CD4-positive, alpha-beta memory T cell (primary cell): ENCODE measurements at places on chromosomes 7 and 10. TPM values are rescaled to one million over a fixed set of nuclear protein-coding genes. Genes with fewer than 3 reads are reported as not detected.

The IGF2BP3 gene
- total RNA-seq = not detected

- H3K4me3 ChIP-seq = no peak overlapping the region
- no peak for DNase-seq
- no peaks in the 10 kb centered on the region for H3K4me1 ChIP-seq
- no peak overlapping the region for H3K27ac ChIP-seq
- no peaks in the 10 kb centered on the region for H3K27me3 ChIP-seq
Measured at GRCh38 chr10:63498665-63499064, 22.5 kb upstream of the REEP3 start.

GRCh38 chr7:112573302-112574039 is 92.7 kb downstream of the LSMEM1 start:
- H3K4me3 ChIP-seq = no peak overlapping the region
- no peaks in the 10 kb centered on the region for H3K27me3 ChIP-seq
- no peak for DNase-seq
- H3K4me1 ChIP-seq = no peaks in the 10 kb centered on the region
- H3K36me3 ChIP-seq = no peaks in the 10 kb centered on the region
- no peak overlapping the region for H3K27ac ChIP-seq

GRCh38 chr10:30442019-30442606 is 8.1 kb downstream of the MAP3K8 start:
- H3K27me3 ChIP-seq = no peaks in the 10 kb centered on the region
- peaks cover 12% of the 10 kb centered on the region for H3K36me3 ChIP-seq
- no peak for DNase-seq
- H3K4me3 ChIP-seq = no peak overlapping the region
- H3K4me1 ChIP-seq = peaks cover 21% of the 10 kb centered on the region

DNA sequence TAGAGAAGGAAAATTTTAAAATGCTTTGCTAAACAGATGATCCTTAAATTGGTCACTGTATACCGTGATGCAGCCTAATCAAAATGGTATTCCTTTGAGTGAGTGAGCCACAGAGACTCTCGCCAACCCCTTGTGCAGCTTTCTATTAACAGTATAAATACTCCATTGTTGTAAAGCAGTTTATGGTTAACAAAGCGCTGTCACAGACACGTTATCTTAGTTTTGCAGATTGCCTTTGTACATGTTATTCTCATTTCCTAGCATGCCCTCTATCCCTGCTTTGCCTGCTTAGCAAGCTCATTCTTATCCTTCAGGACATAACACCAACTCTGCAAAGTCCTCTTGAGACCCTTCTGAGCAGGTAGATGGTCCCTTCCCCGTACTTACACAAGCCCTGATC is 694.4 kb downstream of the AUTS2 start:
- H3K27ac ChIP-seq = no peak overlapping the region
- no peak for DNase-seq
- no peaks in the 10 kb centered on the region for H3K4me1 ChIP-seq

The GJD4 gene
- not detected for total RNA-seq
